ENCODE measurements at places on chromosomes 16 and 17.

DNA sequence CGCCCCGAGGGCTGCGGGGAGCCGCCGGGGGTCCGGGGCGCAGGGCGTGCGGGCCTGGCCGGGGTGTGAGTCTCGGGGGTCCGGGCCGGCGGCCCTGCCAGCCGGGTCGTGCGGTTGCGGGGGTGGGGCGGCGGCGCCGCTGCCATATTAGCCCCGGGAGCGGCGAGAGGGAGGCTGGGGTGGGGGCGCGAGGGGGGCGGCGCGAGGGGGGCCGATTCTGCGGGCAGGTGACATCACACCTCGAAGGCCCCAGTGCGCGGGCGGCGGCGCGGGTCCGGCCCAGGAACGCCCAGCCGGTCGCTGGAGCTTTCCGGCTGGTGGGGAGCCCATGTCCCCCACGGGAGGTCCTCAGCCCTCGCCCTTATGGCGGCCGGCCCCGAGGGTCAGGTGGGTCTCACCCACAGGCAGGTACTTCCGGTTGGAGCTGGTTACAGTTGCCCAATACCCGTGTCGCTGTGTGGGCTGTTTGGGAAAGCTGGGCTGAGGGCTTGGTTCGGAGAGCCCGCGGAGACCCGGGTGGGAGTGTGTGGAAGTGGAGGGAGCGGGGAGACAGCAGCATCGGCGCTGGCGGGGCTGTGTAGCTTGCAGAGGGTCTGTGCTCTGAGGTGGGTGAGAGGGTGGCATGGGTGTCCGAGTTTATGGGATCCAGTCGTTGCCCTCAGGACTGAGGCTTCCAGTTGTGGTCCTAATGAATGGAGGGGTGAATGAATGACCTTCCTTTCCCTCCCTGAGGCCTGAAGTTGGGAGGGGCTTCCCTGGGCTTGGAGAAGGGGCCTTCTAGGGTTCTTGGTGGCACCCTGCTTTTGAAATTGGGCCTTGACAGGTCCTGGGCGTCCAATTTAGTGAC is 804 bp downstream of the ATP6V0C start:
- no peak for DNase-seq

DNA sequence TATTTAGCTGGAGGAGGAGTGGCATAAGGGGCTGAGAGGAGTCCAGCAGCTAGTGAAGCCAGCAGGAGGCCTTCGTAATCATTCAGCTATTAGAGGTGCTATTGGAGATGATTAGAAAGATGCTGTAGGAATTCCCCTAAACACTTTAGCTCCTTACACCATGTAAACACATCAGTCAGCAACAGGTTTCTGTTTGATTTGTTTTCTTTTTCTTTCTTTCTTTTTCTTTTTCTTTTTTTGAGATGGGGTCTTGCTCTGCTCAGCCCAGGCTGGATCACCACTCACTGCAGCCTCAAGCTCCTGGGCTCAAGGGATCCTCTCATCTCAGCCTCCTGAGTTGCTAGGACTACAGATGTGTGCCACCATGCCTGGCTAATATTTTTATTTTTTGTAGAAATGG is 10.6 kb upstream of the SEPHS2 start:
- DNase-seq = no peak

DNA sequence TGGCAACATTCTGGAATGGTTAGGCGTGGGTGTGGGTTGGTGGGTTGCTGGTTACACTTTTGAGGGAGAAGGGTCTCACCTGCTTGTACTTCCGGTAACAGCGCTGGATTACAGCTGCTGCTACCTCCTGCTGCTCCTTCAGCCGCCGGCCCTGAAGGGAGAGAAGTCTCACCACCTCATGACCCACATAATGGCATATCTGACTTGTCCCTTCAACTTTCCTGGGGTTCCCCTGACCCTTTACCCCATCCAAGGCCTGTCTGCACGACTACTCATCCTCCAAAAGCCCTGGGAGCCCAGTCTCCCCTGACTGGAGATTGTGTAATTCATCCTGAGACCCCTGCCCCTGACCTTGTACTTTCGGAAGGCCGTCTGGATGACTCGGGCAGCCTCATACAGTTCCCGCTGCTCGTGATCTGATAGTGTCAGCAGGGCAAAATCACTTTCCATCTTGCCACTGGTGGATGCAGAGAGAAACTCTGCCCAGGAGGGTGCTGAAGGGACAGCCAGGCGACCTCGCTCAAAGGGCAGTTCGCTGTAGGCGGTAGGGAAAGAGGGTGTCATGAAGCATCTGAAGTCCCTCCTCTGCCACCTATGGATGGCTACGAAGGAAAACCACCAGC is 2.0 kb upstream of the SPAG7 start:
- DNase-seq = peak; percentile 38

GRCh38 chr17:82231312-82231561 is 2.4 kb downstream of the SLC16A3 start:
- no peak for DNase-seq

DNA sequence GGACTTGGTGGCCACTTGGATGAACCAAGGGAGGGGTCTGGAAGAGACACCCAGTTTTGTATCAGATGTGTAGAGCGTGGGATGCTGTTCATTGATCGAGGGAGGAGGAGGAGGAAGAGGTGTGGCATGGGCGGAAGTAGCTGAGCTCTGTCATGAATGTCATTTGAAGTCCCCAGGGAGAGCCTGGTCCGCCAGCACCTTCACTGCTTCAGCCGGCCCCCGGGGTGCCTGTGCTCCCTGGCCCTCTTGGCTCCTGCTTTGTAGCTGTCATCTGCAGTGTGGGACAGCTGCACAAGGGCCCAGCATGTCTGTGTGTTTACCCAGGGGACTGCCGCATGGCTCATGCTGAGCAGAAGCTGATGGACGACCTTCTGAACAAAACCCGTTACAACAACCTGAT is 75.4 kb upstream of the RBL2 start:
- no peak for DNase-seq

- DNase-seq = no peak
These were observed 245 bp downstream of the TMEM256 start for GRCh38 chr17:7403727-7403976.

DNA sequence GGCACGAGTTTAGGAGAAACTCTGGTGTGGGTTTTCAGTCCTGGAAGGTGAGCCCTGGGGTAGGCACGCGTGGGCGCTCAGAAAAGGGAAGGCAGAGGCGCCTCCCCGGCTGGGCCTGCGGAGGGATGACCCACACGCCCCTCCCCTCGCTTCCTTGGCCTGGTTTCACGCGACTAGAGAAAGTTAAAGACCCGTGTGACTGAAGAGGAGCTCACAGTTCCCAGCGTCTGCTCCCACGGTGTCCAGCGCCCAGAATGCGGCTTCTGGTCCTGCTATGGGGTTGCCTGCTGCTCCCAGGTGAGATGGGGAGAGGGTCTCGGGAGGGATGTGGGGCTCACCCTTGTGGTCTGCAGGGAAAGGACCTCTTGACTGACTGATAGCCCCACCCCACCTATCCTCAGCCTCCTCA is at the start of gene CD300LG:
Gene CD300LG (plus strand): TSS at position 214 of the 409 bp plus-strand sequence. CDS start 41 bp downstream, at position 255.
- DNase-seq = no peak

DNA sequence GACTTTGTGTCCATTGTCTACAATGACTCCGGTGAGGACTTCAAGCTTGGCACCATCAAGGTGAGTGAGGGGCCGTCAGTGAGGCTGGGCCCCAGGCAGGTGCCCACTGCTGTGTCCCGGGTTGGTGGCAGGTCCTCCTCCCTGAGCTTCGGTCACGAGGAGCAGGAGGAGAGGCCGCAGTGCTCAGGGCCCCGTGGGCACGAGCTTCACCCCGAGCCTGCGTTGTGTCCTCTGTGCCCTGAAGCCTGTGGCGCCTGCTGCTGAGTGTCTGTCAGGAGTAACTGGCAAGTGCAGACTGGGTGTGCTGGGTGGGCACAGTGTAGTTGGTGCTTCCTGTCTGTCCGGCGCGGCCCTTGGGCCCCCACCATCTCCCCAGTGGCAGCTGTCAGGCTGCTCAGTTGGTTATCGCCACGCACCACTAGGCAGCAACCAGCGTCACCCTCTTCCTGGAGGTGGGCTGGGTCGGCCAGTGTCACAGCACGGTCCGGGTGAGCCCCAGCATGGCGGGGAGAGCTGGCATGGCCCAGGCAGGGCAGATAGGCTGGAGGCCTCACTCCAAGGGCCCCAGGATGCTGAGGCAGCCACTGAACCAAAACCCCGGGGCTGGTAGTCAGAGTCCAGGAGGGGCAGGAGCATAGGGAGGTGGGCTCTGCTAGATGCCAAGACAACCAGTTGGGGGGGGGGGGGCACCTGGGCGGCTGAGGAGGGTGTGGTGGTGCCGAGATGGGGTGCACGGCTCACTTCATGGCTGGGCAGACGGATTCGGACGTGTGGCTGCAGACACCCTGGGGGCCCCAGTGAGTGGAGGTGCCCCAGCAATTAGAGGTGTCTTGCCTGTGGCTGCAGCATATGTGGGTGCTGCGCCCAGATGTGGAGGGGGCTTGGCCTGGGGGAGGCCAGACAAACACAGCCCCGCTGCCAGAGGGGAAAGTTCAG is 39.3 kb downstream of the TSC2 start:
- DNase-seq = no peak
